ENCODE measurements at places on chromosomes 16 and 17. TPM values are rescaled to one million over a fixed set of nuclear protein-coding genes. Genes with fewer than 3 reads are reported as not detected.
A peak's percentile ranks its signal among the peaks of the same experiment; 100 is the strongest.

DNA sequence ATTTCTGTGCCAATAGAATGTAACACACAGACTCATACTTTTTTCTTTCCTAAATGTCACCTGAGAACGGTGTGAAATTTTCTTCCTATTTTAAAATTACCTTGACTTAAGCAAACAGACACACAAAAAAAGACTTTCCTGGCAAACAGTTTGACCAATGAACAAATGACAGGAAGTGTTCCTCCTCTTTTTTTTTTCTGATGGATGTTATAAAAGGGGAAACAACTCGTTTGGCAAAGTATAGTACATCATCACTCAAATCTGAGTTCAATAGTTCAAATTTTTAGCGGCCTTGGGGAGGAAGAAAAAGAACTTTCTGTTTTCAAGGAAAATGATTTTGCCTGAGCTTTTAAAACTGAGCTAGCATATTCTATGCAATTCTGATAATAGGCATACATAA lies 19.8 kb downstream of the HS3ST3A1 start:
- DNase-seq = no peak

DNA sequence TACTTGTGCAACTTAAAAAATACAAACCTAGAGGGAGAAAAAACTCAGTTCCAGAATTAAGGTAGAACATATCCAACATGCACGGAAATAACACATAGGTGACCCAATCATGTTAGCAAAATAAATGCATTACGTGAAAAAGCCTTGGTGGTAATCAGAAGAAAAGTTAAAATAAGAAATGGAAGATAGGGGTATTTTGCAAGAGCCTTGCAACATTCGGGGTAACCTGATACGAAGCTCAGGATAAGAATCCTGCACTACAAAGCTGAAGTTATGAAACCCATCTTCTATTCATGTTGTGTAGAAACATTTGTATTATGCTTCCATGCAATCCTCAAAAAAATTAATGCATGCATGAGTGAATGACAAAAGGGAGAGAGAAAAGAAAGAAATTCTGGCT lies 33.1 kb downstream of the CHCT1 start:
- DNase-seq = no peak

- no peak for DNase-seq
These were observed 51.4 kb downstream of the RAP1GAP2 start for GRCh38 chr17:2847381-2848333.

GRCh38 chr16:81765969-81766368 lies 13.1 kb upstream of the PLCG2 start:
- DNase-seq = no peak

DNA sequence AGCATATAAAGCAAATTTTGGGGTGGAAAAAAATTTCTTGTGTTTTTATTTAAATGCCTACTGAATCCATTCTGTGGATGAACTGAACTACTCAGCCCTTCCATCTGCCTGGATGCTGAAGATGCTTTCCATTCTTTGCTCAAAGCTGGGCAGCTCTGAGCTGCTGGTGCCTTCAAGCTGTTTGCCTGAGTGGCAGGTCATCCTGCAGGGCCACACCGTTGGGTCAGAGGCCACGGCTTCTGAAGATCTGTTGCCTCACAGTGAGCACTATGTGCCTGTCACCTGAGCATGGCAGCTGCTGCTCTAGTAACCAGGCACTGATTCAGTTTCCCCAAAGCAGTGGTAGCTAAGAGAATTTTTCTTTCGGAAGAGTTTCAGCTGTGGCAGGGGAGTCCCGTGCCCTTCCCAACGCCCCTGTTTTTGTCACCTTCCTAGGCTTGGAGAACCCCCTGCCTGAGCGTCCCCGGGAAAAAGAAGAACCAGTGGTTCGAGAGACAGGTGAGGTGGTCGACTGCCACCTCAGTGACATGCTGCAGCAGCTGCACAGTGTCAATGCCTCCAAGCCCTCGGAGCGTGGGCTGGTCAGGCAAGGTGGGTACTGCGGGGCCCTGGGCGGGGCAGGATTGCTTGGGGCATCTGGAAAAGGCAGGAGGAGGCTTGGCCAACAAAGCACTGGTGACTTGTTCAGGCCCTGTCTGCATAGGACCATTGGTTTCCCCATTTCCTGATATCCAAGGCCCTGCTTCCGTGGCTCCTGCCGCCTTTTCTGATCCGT lies 8.5 kb downstream of the PLK1 start:
- no peak for DNase-seq

GRCh38 chr17:61420745-61421398 lies 21.2 kb downstream of the TBX2 start:
- no peak for DNase-seq

DNA sequence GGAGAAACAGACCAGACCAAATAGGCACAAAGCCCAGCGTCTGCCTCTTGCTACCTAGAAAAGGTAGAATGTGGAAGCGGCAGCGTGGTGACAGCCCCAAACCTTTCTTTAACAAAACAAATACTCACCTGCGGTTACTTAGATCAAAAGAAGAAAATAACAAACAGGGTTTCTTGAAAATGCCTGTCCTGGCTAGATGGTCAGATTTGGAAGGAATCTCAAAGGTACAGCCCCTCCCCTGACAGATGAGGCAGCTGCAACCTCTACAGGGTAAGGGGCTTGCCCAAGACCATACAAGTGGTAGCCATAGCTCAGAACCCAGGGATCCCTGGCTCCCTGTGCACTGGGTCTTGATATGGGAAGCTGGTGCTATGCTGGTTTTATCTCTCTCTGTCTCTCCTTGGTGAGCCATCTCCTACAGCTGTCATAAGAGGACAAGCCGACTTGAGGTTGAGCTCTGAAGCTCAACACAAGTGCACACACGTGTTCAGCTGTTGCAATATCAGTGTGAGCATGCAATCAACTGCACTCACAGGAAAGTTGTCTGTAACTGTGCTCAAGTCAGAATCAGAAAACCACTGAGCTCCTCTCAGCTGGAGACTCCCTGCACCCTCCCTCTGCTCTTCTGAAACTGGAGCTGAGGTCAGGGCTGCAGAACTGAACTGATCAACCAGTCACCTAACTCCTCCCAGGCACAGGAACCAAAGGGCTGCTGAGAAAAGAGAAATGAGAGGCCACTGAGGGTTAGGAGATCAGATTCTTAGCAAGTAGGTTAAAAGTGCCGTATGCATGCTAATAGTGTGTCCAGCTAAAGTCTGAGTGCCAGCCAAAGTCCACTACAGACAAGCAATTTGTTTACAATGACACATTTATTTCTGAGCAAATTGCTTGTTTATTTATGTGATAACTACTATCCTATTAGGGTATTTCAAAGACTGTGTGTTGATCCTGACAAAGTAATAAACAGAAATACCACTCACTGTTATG lies 6.1 kb upstream of the RNF157 start:
- DNase-seq = peak; percentile 77

GRCh38 chr17:42414704-42415409 lies 8.2 kb downstream of the CAVIN1 start:
- DNase-seq = peak; percentile 59

GRCh38 chr17:57889892-57890856 lies 40.3 kb upstream of the MRPS23 start:
- DNase-seq = no peak

DNA sequence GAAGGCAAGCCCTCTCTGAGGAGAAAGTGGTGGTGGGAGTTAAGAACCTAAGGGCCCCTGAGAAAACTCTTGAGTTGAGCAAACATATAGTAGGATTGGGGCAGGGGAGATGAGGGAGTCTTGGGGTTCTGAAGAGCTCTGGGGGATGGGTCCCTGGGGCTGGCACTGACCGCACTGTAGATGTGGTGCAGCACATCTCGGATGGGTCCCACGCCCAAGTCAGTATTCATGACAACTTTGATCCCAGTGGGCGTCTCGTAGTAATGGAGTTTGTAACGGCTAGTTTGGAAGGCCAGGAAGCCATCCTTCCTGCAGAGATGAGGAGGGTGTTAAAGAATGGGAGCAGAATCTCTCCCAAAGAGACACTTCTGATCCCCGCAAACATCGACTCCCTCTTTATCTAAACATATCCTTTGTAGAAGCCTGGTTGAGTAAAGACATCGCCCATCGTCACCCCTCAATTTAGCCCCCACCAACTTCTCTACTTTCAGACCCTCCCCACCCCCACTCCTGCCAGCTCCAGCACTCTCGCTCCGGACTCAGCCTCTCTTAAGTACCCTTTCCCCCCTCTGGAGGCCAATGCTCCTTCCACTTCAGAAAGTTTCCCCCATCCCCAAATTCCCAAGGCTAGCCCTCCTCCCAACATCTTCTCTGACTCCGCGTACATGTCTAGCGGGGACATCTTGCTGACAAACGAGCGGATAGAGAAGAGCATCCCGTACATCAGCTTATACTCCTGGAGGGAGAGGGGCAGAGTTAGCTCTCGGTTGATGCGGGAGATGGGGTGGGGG lies 710 bp downstream of the TRAPPC1 start:
- no peak for DNase-seq

DNA sequence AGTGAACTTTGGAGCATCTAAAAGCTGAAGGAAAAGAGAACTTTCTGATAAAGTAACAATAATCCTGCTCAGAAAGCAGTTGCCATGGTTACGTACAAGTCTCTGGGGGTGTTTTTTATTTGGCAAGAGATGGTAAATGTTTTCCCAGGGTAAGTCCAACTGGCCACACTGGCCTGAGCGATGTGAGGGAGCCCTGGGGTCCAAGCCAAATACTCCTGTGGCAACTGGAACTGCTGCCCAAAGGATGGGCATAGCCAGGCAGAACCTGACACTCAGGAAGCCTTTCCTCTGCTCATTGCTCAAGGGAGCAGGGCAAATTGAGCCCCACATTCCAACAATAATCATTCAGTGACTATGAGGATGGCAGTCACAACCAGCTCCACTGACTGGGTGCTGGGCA lies 26.8 kb upstream of the WSCD1 start:
- DNase-seq = no peak

TBC1D3E gene
- total RNA-seq = not detected

ARHGDIG gene
- not detected for total RNA-seq

TAT gene
- not detected for total RNA-seq

KRT15 gene
- not detected for total RNA-seq

SLFN14 gene
- total RNA-seq = 0.14 TPM

CDH16 gene
- not detected for total RNA-seq

Data from activated naive CD8-positive, alpha-beta T cell treated with anti-CD3 and anti-CD28 coated beads for 36 hours (primary cell).